ENCODE measurements at places on chromosomes 1 and 21. TPM values are rescaled to one million over a fixed set of nuclear protein-coding genes. Genes with fewer than 3 reads are reported as not detected.

The KCNN3 gene
- 24.8 TPM for polyA plus RNA-seq

The HSD3B2 gene
- not detected for polyA plus RNA-seq

GRCh38 chr21:31348188-31348587 is 4.1 kb upstream of the TIAM1 start:
- no peaks in the 10 kb centered on the region for H3K36me3 ChIP-seq
- H3K27ac ChIP-seq: no peak overlapping the region
- H3K4me1 ChIP-seq: peaks cover 15% of the 10 kb centered on the region
- H3K27me3 ChIP-seq: peaks cover 17% of the 10 kb centered on the region
- no peak for DNase-seq

The CD5L gene
- 0.46 TPM for polyA plus RNA-seq

The PTPN7 gene
- polyA plus RNA-seq: 1.5 TPM

GRCh38 chr21:15968776-15969310 is 239.1 kb downstream of the USP25 start:
- no peak for DNase-seq
- no peaks in the 10 kb centered on the region for H3K4me1 ChIP-seq

DNA sequence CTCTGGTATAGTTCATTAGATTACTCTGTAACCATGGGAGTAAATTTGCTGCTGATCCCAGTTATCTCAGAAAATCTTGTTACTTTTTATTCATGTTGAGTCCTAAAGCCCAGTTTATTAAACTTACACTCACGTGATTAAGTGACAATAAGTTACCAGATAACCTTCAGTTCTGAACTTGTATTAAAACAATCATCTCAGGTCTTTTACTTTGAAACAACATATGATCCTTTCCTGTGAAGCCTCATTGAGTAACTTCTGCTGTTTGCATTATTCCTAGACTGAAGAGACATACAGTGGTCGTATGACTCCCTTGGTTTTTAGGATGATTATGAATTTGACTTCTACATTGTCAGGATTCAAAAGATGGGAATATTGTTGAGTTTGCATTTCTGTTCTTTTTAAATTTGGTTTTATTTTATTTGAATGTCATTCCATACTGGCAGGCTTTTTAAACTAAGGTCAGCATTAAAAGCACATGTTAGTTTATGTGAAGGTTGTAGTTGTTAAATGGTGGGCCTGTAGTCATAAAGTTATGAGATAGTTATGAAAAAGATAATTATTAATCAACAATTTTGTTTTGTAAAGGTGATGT is 117.9 kb downstream of the CD247 start:
- no peak for DNase-seq
- no peak overlapping the region for H3K4me3 ChIP-seq
- H3K36me3 ChIP-seq: peaks cover 13% of the 10 kb centered on the region
- no peaks in the 10 kb centered on the region for H3K27me3 ChIP-seq
- no peaks in the 10 kb centered on the region for H3K4me1 ChIP-seq

GRCh38 chr1:204036882-204037655 is 35.8 kb upstream of the SOX13 start:
- no peaks in the 10 kb centered on the region for H3K36me3 ChIP-seq
- no peak overlapping the region for H3K27ac ChIP-seq
- DNase-seq: no peak
- H3K4me3 ChIP-seq: no peak overlapping the region
- H3K4me1 ChIP-seq: peaks cover 8% of the 10 kb centered on the region

- no peaks in the 10 kb centered on the region for H3K27me3 ChIP-seq
- no peak overlapping the region for H3K27ac ChIP-seq
- no peak overlapping the region for H3K4me3 ChIP-seq
- peaks cover 4% of the 10 kb centered on the region for H3K4me1 ChIP-seq
- no peak for DNase-seq
These were observed 100.0 kb upstream of the RAB4A start for GRCh38 chr1:229170778-229171505.

The TMEM240 gene
- polyA plus RNA-seq: 47.7 TPM

DNA sequence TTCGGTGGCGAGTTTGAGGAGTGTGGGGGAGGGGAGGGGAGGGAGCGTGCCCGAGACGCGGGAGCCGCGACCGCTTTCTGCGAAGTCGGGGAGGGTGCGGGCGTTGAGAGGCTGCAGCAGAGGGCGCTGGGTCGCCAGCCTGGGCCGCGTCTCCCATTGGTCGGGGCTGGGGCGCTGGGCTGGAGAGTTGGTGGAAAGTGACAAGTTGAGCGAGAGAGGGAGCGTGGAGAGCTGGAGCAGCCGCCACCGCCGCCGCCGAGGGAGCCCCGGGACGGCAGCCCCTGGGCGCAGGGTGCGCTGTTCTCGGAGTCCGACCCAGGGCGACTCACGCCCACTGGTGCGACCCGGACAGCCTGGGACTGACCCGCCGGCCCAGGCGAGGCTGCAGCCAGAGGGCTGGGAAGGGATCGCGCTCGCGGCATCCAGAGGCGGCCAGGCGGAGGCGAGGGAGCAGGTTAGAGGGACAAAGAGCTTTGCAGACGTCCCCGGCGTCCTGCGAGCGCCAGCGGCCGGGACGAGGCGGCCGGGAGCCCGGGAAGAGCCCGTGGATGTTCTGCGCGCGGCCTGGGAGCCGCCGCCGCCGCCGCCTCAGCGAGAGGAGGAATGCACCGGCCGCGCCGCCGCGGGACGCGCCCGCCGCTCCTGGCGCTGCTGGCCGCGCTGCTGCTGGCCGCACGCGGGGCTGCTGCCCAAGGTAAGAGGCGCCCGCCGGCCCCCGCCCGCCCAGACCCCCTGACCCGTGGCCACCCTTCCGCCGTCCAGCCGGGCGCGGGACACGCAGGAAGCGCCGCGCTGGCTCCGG is at the start of gene ROR1:
TSS of gene ROR1 (plus strand) at position 203 of the 802 bp plus-strand sequence.
- H3K27me3 ChIP-seq: peaks cover 12% of the 10 kb centered on the region
- peak; percentile 71 for DNase-seq
- peak within 1 kb of the TSS; percentile 81 for H3K27ac ChIP-seq
- peak within 1 kb of the TSS; percentile 69 for H3K4me3 ChIP-seq
